ENCODE measurements at places on chromosomes 7 and 10. TPM values are rescaled to one million over a fixed set of nuclear protein-coding genes. Genes with fewer than 3 reads are reported as not detected.

The ADAM8 gene
- total RNA-seq: 0.31 TPM

The PDAP1 gene
- 236 TPM for total RNA-seq

The PIK3CG gene
- 5.4 TPM for total RNA-seq

- peak; percentile 53 for DNase-seq
Observed at GRCh38 chr7:39310699-39311098, 255.5 kb upstream of the YAE1 start.

DNA sequence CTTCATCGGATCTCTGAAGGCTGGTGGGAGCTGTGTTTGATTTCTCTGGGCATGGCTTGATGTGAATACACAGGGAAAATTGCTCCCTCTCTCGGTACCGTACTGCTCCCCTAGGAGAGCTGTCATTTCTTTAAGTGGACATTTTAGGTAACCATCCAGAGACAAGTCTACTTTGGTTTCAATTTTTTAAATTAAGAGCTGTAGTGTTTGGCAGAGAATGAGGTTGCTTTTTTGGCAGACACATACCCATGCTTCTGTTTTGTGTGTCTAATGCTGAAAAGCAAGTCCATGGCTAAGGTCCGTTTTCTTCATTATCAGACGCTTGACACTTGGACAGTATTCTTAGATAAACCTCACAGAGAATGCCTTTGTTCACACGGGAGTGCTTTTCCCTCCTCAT lies 61.3 kb upstream of the TRIL start:
- DNase-seq: no peak

The PI4K2A gene
- 32.1 TPM for total RNA-seq

- DNase-seq: no peak
Observed at GRCh38 chr7:92648067-92648466, 57.9 kb upstream of the FAM133B start.

The IL15RA gene
- 10.3 TPM for total RNA-seq

- DNase-seq: no peak
Observed at GRCh38 chr7:81790120-81790500, 20.3 kb upstream of the HGF start.

The CEP55 gene
- total RNA-seq: 193 TPM

DNA sequence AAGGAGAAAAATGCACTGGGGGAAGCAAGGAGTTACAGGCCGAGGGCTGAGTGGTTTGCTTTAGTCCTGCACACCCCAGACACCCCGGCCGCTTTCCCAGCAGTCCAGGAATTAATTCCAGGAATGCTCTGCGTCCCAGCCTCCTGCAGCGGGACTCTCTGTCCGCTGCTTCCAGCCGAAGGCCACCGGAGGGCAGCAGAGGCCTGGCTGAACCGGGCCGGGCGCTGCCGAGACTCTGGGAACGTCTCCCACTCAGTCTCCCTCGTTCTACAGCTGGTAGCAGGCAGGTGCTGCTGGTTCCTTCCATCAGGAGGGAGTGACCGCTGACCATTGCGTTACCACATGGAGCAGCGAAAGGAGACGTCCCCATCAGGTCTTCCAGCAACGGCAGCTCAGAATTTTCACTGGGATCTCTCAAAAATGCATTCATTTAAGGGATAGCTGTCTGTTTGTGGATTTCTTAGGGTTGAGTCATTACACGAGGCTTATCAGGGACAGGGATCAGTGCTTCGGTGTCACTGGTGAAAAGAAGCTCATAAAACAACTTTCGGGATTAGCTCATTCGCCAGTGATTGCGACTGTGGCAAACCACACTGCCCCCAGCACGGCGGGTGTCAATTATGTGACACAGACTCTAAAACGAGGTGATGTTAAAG lies 24.9 kb upstream of the PITRM1 start:
- peak; percentile 93 for DNase-seq

The GIMAP6 gene
- not detected for total RNA-seq

The NPSR1 gene
- total RNA-seq: not detected

DNA sequence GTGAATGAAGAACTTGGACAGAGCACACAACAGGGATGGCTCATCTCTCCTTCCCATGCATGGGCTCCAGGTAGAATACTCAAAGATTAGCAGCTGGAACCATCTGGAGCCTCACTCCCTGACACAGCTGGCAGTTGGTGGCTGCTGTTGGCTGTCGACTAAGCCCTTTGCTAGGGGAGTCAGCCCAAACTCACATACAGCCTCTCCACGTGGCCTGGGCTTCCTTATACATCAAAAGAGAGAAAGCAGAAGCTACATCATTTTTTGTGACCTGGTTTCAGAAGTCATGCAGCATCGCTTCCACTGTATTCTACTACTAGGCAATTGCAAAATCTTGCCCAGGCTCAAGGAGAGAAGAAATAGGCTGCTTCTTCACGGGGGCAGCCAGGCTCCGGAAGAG lies 24.4 kb downstream of the ASNS start:
- DNase-seq: no peak

The MRLN gene
- not detected for total RNA-seq

The PGAM2 gene
- total RNA-seq: not detected

DNA sequence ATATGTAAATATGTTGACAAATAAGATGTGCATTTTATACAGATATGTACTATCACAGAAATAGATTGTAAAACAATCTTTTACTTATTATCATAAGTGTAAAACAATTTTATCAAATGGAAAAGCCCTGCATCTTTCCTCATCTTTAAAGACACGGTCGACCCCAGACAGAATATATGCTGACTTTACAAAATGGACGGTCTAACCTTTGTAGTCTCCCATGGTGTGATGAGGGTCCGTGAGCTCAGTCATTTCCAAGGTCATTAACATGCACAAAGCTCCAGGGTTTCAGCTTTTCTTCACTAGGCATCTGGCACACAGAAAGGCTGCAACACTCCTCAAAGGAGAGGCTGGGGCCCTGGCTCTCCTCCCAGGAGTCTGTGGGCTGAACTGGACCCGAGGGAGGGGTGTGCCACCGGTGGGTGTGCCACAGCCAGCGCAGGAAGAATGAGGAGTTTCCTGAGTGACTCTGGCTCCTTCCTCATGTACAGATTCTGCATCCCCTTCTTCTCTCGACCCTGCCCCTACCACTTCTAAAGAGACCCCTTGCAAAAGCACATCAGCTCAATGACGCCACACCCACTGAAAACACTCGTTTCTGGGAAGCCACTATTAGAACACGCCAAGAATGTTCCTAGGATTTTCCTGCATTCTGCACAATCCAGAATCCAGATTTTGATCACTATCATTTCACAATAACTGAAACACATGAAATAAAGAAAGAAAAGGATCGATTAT lies 26.2 kb upstream of the ABLIM1 start:
- DNase-seq: no peak

The FXYD4 gene
- total RNA-seq: not detected

DNA sequence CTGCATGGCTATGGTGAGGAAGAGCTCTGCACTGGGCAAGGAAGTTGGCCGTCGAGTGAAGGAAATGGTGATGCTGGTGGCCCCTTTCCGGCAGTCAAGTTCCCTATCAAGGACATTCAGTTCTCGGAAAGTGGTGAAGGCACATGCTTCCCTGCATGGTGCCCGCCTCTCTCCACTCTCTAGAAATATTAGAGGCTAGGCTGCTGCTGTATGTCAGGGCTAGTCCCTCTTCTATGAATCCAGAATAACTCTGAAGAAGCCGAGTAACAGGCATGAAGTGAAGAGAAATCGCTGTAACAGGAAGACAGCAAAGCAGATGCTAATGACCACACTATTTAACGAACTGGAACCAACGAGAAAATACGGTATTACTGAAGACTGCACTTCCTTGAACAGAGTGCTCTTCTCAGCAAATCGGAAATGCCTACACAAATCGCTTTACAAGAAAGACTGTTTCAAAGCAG lies 5.4 kb downstream of the IDI1 start:
- no peak for DNase-seq

GRCh38 chr10:48236199-48236621 lies 38.3 kb downstream of the FRMPD2 start:
- DNase-seq: no peak

GRCh38 chr7:90222811-90223725 lies 11.5 kb downstream of the STEAP2 start:
- no peak for DNase-seq
